Activated T-cell treated with anti-CD3 and anti-CD28 coated beads, Interleukin-2, amount 50 U/mL, for 4 hours (primary cell): ENCODE measurements at places on chromosomes 13 and 19.

GRCh38 chr13:44549476-44549875, 26.7 kb downstream of the TSC22D1 start:
- no peak for DNase-seq

GRCh38 chr13:59263531-59263930, 900.2 kb downstream of the DIAPH3 start:
- DNase-seq, result no peak

DNA sequence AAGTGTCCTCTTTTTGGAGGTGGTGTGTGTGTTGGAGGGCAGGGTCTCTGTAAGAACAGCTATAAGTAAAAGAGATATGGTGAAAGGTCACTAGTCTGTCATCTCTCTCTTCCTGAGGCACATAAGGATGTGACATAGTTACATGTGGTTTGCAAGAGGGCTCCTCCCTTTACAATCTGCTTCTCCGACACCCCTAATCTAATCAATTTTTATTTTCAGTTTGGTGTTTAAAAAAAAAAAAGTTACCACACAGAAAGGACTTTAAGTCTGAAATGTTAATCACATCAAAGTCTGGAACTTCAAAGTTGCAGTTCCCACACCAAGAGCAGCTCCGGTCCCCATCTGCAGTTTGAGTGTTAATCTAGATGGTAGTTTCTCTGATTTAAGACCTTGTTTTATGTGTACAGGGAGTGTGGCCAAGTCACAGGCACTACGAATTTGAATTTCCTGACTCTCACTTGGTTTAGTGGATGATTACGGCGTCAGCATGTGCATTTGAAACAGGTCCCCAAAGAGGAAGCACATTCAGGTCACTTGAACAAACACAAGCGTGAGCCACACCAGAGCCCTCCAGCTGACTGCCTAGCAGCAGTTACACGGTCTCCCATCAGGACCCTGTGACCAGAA, 53.1 kb downstream of the FOXO1 start:
- peak; percentile 32 for DNase-seq

DNA sequence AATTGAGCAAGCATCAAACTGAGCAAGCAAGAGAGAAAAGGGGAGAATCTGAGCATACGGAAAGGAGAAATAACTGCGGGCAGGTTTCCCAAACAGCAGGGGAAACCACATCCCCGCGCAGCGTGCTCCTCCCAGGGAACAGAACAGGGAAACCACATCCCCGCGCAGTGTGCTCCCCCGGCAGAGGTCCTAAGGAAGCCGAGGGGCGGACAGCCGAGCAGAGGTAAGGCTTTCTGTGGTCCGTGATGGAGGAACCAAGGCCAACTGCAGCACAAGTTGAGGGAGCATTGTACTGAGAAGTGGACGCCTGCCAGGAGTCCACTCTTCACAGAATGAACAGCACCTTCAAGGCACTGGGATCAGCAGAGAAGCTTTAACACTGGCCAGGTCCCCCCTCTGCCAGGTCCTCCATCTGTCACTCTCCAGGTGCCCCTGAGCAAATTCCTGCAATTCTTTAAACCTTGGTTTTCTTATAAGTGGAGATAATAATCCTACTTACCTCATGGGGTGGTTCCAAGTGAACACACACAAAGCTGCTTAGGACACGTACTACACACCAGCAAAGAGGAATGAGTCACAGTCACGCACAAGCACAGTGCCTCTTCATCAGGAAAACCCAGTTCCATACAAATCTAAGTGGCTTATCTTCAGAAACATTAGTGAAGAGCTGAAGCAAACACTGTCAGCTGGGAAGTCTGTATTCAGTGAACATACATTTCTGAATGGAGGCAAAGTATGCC, 23.0 kb upstream of the LAMP1 start:
- no peak for DNase-seq

DNA sequence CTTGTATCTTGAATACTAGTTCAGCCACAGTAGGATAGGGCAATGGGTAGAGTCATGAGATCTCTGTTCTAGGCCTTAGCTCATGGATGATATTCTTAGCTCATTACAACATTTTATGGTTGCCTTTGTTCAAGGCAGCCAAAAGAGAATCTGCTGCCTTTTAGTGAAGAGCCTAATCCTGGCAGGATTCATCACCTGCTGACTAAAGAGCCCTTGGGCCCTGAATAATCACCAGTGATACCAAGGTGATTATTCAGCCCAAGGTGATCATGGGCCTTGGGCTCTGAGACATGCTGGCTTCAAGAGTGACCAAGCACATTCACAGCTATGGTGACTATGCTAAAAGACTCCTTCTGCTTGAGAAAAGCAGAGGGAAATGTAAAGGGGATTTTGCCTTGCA, 143.3 kb upstream of the MYO16 start:
- no peak for DNase-seq

DNA sequence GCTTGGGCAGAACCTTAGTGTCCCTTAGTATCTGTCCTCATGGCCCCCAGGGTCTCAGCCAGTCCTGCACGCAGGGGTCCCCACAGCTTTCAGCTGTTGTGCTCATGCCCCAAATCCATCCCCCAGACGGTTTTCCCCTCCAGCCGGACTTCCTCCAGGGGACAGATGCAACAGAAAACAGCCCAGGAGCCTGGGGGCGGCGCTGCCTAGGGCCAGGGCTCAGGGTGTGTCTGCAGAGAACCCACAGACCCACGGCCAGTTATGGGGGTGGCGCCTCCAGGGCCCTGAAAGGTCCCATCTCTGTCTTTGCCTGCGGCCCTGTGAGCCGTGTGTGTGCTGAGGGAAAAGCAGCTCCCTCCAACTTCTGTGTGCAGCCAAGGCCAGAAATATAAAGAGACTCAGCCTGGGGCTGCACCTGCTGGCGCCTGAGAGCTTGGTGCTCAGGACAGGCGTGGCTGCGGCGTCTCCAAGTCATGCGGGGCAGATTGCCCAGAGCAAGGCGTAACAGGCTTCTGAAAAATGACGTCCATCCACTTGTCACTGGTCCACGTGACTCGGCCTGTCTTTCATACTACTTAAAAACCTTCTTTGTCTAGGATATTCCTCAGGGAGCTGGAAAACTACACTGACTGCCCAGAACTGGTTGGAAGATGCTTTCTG, 22.1 kb upstream of the F7 start:
- no peak for DNase-seq

DNA sequence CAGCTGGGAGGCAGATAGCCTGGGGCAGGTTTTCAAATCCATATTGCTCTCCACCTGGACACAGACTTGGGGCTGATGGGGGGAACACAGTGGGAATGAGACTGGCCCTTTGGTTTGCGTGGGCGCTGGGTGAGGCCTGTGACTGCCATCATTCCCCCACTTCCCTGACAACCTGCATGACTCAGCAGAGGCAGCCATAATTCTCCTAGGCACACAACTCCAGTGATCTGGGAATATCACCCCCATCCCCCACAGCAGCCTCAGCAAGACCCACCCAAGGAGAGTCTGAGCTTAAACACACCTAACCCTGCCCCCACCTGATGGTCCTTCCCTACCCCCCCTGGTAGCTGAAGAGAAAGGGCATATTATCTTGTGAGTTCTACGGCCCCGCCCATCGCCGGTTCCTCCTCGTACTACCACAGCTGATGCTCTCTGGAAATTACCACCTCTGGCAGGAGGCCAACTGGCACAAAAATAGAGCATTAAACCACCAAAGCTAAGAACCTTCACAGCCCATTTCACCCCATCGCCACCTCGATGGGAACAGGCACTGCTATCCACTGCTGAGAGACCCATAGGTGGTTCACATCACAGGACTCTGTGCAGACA, 71.0 kb downstream of the RNF17 start:
- DNase-seq, result no peak

GRCh38 chr19:4510435-4511255, 7.6 kb downstream of the PLIN4 start:
- no peak for DNase-seq

GRCh38 chr13:100883453-100883852, 208.9 kb upstream of the TMTC4 start:
- DNase-seq, result no peak

DNA sequence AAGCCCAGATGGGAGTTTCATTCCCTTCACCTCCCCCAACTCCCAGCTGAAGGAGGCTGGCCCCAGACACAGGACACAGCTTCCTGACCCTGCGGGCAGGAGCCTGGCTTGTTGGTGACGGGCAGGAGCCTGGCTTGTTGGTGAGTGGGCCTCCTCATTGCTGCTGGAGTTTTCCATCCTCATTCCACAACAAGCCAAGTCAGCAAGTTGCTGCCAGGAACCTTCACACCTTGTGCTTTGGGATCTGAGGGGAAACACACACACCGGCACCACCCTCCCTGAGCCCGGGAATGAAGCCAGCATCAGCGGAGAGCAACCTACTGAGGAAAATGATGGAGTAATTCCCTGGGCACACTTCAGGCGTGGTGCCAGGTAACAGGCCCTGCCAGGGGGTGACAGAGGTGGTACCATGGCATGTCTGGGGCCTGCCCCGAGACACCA, 74.9 kb downstream of the ALOX5AP start:
- DNase-seq, result no peak

- DNase-seq, result no peak
Measured at GRCh38 chr19:27975419-27976005, 1237.4 kb downstream of the UQCRFS1 start.

DNA sequence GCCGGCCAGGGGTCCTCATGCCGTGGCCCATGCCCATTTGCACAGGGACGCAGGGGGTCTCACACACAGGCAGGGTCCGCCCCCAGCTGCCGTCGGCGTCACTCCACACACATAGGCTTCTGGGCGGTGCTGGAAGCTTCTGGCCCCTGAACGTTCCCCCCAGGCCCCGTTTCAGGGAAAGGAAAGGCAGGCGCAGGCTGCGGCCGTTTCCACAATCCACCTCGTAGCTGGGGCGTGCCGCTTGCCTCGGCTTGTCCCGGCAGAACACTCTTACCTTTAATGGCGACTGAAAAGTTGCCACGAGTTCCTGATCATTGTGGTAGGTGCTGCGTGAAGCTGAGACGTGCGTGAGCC, 53.4 kb downstream of the MCF2L start:
- DNase-seq, result no peak

DNA sequence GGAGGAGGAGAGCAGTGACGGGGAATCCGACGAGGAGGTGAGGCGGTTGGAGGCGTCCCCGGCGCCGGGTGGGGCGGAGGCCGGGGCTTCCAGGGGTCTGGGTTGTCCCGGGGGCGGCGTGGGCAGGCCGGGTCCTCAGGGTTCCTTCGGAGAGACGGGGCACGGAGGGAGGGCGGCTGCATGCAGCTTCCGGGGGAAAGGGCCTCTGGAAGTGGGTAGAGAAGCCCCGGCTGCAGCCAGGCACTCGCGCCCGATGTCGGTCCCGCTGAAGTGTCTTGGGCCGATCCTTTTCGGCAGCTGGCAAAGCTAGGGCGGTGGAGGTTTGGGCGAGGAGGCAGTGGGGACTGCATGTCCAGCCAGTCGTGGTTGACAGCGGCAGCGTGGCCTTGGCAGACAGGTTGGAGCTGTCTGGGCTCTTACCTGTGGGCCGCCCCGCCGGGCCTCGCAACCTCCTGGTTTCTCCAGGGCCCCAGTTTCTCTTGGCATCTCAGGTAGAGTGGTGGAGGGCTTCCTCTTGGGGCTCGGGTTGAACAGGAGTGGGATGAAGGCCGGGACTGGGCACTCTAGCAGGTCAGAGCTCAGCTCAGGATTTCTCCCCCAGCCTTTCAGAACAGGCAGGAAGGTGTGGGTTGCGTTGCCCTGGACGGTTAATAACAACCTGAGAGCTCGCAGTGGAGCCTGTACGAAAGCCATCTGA, 690 bp downstream of the KMT2B start:
- DNase-seq, result peak; percentile 50

- DNase-seq, result no peak
Measured at GRCh38 chr13:19967621-19968020, 9.1 kb downstream of the ZMYM2 start.

GRCh38 chr13:52371736-52372247, 34.2 kb downstream of the THSD1 start:
- no peak for DNase-seq

- no peak for DNase-seq
Measured at GRCh38 chr19:44050740-44051649, 841 bp upstream of the ZNF223 start.

DNA sequence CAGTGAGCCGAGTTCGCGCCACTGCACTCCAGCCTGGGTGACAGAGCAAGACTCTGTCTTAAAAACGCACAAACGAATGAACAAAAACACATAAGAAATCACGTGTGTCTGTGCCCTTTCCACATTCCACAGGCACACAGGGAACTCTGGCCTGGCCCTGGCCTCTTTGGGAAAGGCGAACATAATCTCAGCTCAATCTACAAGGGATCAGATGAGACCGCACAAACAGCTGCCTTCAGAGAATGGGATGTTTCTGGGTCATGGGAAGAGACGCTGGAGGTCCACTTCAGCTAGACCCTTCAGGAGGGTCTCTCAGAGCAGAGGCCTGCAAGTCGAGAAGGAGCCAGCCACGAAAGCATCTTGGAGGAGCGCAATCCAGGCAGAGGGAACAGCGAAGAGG, 6.3 kb upstream of the CRTC1 start:
- DNase-seq, result no peak

DNA sequence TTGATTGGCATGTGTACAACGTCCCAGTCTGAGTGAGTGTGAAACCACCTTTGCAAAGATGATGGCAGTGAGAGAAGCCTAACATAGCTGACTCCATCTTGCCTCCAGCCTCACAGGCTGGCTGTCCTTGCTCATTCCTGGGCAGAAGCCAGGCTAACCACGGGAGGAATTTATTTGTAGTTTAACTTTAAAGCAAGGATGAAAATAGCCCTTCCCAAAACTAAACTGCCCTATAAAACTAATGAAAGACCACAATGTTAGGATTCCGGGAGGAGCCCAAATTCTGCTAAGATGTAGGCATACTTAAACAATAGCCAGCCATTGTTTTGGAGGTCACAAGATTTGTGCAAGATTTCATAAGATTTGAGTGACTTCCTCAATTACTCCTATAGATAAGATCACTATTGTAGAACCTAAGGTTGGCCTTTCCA, 96.6 kb upstream of the LSM14A start:
- DNase-seq, result no peak

DNA sequence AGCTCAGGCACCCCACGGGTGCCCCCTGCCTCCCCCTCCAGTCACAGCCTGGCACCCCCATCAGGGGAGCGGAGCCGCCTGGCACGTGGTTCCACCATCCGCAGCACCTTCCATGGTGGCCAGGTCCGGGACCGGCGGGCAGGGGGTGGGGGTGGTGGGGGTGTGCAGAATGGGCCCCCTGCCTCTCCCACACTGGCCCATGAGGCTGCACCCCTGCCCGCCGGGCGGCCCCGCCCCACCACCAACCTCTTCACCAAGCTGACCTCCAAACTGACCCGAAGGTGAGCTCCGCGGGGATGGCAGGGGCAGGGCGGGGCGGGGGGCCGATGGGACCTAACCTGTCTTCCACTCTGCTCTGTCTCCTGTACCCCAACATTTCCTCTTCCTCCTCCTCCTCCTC, 25.0 kb downstream of the CKM start:
- no peak for DNase-seq

DNA sequence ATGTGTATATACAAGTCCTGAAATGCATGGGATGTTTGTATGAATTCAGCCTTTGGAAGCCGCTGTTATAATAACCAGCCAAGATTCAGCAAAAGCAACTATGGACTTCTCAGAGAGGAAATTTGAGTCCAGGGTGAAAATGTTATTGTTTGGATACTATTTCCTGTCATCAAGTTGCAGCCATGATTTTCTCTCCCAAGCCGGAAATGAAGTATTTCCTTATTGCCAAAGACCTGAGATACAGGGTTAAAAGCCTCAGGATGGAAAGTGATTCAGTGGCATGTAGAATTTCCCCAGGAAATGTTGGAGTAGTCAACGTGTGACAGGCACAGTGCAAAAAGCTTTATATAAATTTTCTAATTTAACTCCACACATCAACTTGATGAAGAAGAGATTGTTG, 133.9 kb downstream of the IRS2 start:
- no peak for DNase-seq
